ENCODE measurements at places on chromosomes 5 and 9.

DNA sequence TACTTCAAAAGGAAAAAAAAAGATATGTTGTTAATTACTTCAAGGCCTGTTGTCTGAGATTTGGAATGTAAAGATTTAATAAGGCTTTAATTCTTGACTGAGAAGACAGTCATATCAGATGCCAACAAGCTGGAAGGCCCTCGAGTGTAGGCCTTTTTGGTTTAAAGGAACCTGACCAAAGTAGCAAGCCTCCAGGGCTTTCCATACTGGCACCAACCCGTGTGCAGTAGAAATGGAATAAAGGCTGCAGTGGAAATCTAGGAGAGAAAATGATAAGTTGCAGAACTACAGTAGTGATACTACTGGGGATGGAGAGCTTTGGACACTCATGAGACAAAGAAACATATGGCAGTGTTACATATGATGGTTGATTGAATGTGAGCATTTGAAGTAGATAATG, 358.0 kb downstream of the TAF11L14 start:
- no peak for DNase-seq

GRCh38 chr5:41338136-41338675, 124.9 kb upstream of the C6 start:
- no peak for DNase-seq

GRCh38 chr9:114289571-114290481, 33.1 kb upstream of the ORM1 start:
- DNase-seq = no peak

DNA sequence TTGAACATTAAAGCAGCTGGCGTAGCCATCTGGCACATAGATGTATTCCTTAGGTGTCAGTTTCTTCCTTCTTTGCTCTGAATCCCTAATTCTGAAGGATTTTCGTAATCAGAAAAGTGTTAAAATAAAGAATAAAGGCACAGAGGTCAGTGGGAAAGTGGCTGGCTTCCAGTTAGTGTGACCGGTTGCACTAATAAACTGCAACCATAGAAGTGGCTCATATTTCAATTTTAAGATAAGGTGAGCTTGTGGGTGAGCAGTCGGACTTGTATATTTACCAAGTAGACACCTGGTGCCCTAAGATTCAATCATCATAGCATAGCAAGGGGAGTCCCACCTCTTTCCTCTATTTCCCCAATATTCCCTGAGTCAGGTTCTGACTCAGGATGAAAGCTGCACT, 459.6 kb downstream of the ACTL7B start:
- DNase-seq = no peak

- no peak for DNase-seq
Observed at GRCh38 chr9:106588626-106589025, 274.3 kb upstream of the ZNF462 start.

- DNase-seq = no peak
Observed at GRCh38 chr9:16559418-16560188, 310.9 kb downstream of the BNC2 start.

GRCh38 chr5:95620030-95620869, at the start of gene GPR150:
Gene GPR150, plus strand, starts transcription at chr5:95620087. Its CDS starts 189 bp downstream, at chr5:95620276.
- DNase-seq = peak; percentile 70

DNA sequence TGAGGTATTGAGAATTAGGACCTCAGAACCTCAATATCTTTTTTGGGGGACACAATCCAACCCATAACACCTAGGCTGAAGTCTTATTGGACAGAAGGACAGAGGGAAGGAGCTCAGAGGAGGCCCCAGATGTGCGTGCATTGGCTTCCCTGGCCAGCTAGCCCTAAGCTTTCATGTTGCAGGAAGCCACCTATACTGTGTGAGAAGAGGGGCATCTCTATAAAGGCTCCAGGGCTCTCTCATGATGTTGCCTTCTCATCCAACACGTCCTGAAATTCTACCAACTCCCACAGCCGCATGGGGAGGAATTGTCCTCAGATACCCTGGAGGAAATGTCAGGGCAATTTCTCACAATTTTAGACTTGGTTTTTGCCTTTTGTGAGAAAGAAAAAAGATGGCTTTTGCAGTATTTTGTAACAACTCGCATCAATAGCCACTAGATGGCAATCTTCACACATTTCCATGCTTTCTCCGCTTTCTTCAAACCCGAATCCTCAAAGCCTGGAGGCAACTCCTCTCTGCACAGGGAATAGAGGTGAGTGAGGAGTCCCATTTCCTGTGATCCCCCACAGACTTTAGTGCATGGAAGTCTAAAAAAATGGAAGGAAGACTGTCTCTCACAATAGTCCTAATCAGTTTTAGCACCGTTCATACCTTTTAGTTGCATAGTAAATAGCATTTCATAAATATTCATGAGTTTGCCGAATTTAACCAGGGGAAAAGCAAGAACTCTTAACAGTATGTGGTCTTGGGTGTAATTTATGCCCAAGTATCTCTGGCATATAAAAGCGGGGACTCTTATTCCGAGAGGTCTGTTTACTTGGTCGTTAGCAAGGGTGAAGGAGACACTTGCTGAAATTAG, 7.4 kb upstream of the PPP3R2 start:
- no peak for DNase-seq

- DNase-seq = no peak
Observed at GRCh38 chr5:112388074-112388473, 31.0 kb downstream of the EPB41L4A start.

DNA sequence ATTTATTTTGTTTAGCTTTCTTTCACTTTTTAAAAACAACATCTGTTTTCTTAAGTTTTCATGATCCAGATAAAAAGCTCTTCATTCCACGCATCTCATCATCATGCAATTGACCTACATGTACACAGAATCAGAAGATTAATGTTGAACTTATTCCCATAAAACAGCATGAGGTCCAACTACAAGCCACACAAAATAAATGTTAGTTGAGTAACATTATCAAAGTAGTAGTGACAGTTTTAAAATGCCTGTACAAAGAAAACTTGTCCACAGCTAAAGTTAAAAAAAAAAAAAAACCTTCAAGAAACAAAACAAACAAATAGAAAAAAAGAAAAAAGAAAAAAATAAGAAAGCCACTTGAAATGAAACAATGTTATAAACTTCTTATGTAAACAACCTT, 846.3 kb downstream of the TLE1 start:
- no peak for DNase-seq

DNA sequence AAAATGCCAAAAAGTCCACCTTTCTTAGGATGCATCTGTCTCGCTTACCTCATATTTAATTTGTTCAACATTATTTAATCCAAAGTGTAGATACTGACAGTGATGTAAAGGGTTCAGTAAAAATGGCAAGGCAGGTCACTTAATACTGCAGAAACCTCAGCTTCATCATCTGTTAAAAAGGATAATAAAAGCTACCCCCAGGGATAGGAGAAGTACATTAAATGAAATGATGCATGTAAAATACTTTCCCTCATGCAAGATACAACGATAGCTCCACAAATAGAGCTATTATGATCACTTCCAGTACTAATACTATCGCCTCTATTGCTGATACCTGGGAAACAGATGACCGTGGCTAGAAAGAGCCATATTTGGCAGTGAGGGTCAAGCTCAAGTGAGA, 82.9 kb downstream of the SLC1A1 start:
- DNase-seq = no peak

DNA sequence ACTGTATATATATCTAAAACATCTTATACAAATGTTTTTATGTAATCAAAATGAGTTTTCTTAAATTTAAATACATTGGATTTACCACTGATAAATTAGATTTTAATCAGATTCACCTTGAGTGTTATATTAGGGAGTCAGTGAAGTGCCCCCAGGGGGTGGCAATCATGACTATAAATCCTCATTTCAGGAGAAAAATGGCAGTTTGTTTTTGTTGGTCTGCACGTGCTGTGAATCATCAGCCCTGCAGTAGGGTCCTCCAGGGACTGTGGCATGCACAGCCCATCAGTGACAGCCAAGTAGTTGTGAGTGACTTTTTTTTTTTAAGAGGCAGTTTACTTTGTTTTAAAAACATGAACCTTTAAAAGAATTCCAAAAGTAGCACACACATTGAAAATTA, 65.2 kb downstream of the ZSWIM6 start:
- DNase-seq = no peak

Data from stimulated activated CD4-positive, alpha-beta T cell treated with anti-CD3 and anti-CD28 coated beads, Interleukin-4, amount 100 ng/mL, for 1 hour (primary cell).